ENCODE measurements at places on chromosomes 12 and 14.

- no peak for DNase-seq
Measured at GRCh38 chr14:65373671-65374039, 38.9 kb upstream of the FUT8 start.

DNA sequence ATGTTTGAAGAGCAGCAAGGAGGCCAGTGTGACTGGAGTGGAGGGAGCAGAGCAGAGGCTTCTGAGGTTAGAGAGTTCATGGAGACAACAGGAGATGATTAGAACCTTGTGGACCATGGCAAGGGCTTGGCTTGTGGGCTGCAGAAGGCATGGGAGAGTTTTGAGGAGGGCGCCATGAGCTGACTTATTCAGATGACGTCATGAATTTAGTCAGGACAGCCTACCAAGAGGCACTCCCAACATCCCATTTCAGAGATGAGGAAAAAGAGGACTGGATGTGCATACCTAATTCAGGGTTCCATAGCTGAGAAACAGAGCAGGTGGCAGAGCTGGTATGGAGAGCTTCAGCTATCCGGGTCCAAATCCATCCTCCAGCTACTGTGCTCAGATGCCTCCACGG, 101.8 kb downstream of the PLXNC1 start:
- no peak for DNase-seq

DNA sequence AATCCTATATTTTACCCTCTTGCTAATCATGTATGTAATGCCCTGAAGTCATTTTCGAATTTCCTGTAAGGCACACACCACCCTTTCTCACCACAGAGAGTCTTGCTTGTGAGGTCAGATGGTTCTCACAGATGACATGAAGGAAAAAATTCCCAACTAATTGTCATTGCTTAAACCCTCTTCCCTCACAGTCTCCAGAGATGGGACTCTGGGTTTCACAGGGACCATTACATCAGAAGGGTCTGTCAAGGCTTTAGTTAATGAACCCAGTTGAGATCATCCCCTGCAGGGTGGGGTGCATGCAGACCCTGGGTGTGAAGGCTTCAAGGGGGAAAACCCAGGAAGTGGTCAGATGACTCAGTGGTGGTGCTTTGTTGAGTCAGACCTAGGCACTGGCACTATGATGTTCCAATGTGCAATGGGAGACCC, 229.6 kb downstream of the BCAT1 start:
- peak; percentile 61 for DNase-seq

GRCh38 chr14:65019944-65020566, 33.4 kb downstream of the FNTB start:
- DNase-seq = no peak

DNA sequence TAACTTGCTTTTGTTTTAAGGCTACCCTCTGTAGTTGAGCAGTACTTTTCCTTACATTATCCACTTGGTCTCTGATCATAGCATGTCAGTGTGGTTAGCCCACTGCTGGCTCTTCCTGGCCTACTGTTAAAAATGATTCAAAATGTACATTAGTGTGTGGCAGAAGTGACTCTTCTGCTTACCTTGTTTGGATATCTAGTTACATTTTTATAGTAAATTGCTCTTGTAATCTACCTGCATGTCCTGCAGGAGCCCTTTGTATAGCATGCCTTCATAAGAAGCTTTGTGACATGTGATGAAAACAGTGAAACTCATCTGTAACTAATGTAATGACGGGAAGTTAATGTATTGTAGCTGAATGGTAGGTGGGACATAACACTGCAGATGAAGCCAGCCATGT, 8.1 kb downstream of the SPATS2 start:
- no peak for DNase-seq

DNA sequence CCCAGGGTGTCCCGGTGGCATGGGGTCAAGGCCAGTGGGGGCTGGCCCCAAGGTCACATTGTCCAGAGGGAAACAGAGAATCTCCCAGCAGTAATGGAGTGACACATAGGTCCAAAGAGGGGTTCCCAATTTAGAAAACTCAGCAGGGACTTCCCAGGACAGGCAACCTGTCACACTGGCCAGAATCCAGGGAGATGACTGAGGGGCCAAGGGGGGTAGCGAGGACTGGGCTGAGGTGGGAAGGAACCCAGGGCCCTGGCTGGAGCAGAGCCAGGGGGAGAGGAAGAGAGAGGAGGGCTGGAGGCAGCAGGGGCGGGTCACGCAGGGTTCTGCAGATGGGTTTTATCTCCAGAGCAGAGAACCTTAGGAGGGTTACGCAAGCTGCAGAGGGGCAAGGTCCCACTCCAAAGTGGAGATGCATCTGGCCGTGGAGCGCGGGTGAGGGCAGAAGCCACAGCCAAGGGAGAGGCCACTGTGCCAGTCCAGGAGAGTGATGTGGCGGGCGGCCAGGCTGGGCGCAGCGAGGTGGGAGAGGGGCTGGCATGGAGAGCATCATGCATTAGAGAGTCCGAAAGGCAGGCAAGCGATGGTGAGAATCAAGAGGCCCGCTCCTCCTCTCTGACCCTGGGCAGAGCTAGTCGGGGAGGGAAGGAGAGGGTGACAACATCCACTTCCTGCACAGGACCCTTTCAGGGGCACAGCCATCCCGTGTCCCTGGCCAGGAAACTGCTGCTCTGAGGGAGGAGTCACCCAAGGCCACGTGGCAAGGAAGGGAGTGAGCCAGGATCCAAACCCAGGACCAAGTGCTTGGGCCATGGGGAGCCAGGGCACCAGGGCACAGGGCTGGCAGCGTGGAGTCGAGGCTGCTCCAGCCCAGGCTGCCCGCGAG, 29.0 kb downstream of the NCOR2 start:
- no peak for DNase-seq

- peak; percentile 85 for DNase-seq
Measured at GRCh38 chr12:120445911-120446843, at the start of the genes GATC and TRIAP1. Gene GATC (plus strand): TSS chr12:120446444. CDS start chr12:120446481, 37 bp downstream. Gene TRIAP1 (minus strand): TSS chr12:120446384. CDS start chr12:120446372, 12 bp downstream.

GRCh38 chr12:43370263-43370662, 181.7 kb downstream of the ADAMTS20 start:
- no peak for DNase-seq

DNA sequence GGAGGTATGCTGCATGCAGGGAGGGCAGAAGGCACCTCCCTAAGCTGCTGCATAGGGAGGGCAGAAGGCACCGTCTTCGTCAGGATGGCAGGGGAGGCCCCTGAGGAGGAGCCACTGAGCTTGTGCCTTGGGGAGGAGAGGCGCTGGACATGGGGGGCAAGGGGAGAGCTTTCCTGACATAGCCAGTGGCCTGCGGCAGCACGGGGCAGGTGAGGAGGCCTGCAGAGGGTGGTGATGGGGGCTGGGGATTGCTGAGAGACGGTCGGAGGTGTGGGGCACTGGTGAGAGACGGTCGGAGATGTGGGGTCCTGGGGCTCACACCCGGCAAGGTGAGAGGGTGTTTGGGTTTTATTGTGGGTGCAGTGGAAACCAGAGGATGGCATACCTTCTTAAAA, 10.4 kb upstream of the BDKRB2 start:
- DNase-seq = no peak

GRCh38 chr12:76206677-76207072, 122.2 kb upstream of the NAP1L1 start:
- DNase-seq = no peak

DNA sequence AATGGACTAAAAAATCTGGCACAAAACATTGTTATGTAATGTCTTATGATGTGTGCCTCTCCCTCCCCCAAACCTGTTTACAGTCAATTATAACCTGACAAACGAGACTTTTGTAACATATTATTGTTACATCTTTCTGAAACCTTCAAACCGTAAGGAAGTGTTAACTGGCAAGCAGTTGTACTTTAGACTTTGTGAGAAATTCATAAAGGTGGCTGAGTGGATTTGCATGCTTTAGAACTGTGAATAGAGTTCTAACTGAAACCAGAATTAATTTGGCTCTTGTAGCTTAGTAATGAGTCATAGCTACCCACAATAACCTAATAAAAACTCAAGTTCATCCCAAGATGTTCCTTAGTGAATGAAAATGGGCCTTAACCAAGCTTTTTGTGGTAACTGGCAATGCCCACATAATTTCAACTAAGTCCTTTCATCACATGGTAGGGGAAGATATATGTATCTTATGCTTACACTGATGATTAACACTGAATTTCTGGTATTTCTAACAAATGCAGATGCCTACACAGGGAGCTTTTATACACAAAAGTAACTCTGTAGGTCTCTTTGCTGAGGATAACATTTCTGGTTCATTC, 29.7 kb downstream of the RAD9B start:
- DNase-seq = no peak

- no peak for DNase-seq
Measured at GRCh38 chr12:32600681-32601080, 78.4 kb upstream of the DNM1L start.

DNA sequence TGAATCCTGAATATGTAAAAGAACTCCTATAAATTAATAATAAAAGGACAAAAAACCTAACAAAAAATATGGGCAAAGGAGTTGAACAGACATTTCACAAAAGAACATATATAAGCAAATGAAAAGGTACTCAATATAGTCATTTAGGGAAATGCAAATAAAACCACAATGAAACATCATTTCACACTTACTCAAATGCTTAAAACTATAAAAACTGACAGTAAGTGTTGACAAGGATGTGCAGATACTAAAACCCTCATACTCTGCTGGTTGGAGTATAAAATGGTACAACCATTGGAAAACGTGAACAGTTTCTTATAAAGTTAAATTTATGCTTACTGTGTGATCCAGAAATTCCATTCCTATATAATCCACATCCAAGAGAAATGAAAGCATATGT, 247.1 kb downstream of the GXYLT1 start:
- DNase-seq = no peak

DNA sequence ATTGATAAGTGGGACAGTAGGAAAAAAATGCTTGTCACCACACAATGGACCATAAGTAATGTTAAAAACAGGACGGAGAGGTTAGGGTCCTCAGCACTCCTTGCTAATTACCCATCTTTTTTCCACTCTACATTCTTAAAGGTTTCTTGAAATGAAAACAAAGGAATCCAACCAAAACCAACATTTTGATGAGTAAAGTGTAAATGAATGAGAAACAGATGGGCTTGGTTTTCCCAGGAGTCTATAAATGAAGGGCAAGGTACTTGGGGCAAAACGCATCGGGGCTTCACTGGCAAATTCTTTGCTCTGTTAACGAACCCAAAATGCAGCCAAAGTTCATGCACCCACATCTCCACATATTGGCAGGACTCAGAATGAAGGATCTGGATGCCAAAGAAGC, 129.2 kb upstream of the BMP4 start:
- DNase-seq = no peak

DNA sequence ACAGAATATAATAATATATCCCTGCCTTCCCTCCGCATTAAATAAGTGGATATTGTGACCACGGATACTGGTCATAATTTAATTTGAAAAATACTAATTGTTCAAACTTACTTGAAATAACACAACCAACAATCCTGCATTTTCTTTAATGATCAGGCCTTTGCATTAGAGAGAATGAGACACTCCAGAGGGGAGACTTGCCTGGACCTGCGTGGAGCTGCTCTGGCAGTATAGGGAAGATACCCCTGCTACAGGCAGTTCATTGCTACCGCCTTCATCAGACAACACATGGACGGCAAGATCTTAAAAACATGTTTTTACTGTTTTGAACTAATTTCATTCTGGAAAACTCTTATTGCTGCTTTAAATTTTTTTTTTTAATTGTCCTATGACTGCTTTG, 211.0 kb upstream of the FAR2 start:
- DNase-seq = no peak

- DNase-seq = no peak
Measured at GRCh38 chr12:65696227-65696626, 128.1 kb upstream of the HMGA2 start.

DNA sequence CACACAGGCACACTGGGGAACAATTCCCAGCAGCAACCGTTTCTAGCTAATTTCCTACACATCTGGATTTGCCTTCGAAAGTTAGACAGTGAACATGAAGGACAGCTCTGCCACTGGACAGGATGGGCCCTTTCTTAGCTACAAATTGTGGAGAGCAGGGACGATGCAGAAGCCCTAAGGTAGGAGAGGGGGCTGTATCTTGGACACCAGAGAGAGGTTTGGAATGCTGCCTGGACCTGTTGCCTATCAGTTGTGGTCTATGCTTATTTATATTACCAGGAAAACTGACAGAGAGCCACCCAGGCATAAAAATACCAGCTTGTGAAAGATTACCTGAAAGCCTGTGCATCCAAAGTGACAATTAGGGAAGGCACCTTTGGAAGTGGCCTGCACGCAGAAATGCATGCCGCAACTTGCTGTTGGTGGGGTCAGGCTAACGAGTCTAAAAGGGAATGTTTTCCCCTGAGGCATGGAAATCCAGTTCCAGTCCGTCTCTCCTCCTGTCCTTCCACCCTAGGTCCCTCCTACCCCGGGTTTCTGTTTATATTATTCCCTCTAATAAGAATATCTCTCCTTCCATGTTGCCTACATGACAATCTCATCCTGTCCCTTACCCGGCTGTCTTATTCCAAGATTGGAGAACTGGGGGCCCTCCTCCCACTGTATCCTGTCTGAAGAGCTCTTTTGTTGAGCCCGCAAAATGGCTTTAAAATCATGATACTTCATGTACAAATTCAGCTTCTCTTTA, 60.2 kb downstream of the MDM2 start:
- no peak for DNase-seq

- DNase-seq = no peak
Measured at GRCh38 chr12:131355361-131356245, 355.3 kb upstream of the SFSWAP start.

DNA sequence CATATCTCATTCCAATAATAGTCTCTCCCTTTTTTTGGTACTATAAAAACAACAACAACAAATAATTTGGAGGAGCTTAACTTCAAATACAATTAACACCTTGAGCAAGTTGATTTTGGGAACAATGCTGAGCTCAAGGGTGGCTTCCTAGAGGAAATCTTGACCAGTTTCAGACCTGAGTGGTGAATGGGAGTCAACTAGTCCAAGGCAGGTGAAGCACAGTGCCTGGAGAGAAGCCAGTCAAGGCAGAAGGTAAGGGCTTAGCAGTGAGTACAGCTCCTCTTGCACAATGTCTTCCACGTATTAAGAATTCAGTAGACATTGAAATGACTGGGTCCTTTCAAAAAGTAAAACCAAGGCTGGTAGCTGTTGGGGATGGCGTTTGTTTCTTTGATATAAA, 444.8 kb downstream of the ATP23 start:
- no peak for DNase-seq

GRCh38 chr14:90536511-90537191, 139.8 kb downstream of the CALM1 start:
- DNase-seq = no peak

GRCh38 chr12:53677800-53678148, 1.9 kb upstream of the ATP5MC2 start:
- no peak for DNase-seq
